Heart left ventricle (tissue), 16 donors: ENCODE measurements at places on chromosomes 7 and 10.

DNA sequence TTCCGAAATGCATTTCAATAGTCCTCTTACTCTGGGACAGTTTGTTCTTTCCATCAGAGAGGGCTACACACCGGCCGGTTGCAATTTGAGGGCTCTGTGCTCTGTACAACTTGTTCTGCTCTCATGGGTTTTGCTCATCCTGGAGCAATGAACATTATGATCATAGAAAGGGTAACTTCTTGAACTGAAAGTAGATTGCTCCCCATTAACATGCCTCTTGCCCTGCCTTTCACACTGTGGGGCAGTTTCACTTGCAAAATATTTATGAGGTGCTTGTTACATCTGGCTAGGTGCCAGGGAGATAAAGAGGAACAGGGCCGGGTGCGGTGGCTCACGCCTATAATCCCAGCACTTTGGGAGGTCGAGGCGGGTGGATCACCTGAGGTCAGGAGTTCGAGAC lies 97.3 kb upstream of the MPP7 start:
- no peak for DNase-seq

DNA sequence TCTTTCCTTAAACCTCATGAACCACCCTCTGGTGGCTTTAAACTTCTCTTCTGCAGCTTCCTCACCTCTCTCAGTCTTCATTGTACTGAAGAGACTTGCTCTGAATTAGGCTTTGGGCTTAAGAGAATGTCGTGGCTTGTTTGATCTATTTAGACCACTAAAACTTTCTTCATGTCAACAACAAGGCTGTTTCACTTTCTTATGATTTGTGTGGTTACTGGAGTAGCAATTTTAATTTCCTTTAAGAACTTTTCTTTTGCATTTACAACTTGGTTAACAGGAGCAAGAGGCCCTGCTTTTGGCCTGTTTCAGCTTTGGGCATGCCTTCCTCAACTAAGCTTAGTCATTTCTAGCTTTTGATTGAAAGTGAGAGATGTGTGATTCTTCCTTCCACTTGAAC lies 38.1 kb upstream of the CDHR3 start:
- DNase-seq: no peak

GRCh38 chr10:89279421-89279869 lies 22.4 kb upstream of the IFIT2 start:
- peak; percentile 53 for DNase-seq

DNA sequence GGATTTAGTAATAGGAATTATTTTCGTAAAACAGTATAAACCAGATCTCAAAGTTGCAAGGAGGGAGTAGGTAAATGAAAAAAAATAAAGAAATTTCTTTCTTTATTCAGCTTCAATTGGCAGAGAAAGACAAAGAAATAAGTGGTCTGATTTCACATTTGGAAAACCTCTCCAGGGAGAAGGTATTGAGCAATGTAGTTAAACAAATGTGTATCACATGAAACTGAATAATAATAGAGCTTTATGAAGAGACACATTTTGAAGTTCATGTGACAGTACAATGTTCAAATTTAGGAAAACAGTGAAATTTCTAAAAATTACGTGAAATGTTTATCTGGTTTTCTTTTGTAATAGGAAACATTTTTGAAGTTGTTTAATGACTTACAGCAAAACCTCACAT lies 63.0 kb downstream of the TAX1BP1 start:
- no peak for DNase-seq

GRCh38 chr10:103894441-103894864 lies 23.5 kb downstream of the STN1 start:
- no peak for DNase-seq

DNA sequence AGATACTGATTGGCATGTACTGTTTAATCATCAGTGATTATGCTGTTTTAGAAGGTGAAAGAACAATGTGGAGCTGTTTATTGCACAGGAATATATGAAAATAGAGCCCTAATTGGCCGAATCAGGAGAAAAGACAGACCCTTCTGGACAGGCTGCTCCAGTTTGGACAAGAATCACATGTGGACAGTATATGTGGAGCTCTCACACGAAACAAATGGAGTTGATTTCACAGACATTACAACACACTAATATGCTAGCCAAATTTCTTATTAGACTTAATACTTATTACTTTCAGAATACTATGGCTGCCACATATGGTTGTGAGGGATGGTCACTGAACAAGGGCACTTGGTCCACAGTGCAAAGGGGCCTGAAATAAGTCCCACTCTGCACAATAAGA lies 15.5 kb downstream of the TWIST1 start:
- no peak for DNase-seq

DNA sequence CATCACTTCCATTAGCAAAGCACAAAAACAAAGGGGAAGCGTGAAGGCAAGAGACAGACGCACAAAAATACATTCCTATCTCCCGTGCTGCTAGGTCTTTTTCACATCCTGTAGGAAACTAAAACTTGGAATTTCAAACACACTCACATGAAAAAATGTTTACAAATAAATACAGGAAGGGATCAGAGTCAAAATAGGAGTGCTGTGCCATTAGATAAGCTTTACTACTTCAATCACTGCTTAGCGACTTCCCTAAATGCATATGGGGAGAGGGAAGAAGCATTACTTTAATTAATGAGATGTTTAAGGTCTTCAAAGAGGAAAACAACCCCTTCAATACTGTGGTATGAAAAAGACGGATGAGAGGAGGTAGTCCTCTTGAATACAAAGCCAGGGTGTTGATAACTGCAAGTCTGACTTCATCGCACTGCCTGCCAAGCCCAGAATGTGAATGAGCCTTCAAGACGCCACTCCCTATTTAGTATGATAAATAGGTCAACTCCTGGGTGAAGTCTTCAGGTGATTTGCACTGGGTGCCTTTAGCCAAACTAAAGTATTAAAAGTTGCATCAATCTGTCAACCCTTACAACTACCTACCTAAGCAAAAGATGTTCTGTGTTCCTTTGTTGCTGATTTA lies 13.9 kb downstream of the PARD3 start:
- no peak for DNase-seq
